ENCODE measurements at places on chromosomes 11 and 22. TPM values are rescaled to one million over a fixed set of nuclear protein-coding genes. Genes with fewer than 3 reads are reported as not detected.

- H3K4me1 ChIP-seq, result no peaks in the 10 kb centered on the region
- no peak overlapping the region for H3K4me3 ChIP-seq
- DNase-seq, result no peak
- H3K27ac ChIP-seq, result no peak overlapping the region
- no peaks in the 10 kb centered on the region for H3K27me3 ChIP-seq
Observed at GRCh38 chr11:119805663-119806062, 76.7 kb upstream of the NECTIN1 start.

DNA sequence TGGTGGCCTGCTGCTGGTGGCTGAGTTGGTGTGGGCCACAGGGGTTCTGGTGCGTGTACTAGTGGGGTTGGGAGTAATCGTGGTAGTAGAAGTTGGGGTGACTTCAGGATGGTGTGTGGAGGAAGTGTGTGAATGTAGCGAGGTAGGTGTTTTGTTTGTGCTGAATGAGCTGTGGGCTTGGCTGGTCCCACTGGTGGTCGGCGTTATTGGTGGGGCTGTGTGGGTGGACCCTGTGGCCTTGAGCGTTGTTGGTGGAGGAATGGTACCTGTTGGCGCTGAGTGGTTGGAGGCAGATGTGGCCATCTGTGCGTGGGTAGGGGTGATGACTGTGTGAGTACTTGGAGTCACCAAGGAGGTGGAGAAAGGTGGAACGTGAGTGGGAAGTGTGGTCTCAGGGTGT, 18.4 kb downstream of the MUC6 start:
- no peaks in the 10 kb centered on the region for H3K27me3 ChIP-seq
- H3K4me1 ChIP-seq, result no peaks in the 10 kb centered on the region
- no peak overlapping the region for H3K4me3 ChIP-seq
- no peaks in the 10 kb centered on the region for H3K36me3 ChIP-seq

DNA sequence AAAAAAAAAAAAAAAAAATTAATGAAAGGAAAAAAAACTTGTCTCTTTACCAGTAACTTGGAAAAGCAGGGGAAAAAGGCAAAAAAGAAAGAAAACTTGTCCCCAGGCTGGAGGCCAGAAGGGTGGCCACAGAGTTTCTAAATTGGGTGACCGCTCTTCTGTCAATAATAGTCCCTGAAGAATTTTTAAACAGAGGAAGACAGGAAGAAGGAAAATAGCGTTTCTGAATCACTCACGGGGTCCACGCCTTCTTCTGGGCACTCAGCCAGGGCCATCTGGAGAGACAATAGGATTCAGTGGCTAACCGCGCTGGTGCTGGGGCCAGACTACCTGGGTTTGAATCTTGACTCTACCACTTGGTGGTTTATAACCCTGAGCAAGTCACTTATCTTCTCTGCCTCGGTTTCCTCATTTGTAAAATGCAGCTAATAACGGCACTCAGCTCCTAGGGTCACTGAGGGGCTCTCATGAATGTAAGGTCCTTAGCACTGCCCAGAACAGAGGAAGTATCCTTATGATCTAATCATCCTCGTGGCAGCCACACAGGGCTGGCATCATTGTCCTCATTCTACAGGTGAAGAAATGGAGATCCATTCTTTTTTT, 7.0 kb downstream of the C11orf86 start:
- no peaks in the 10 kb centered on the region for H3K27me3 ChIP-seq
- H3K4me1 ChIP-seq, result peaks cover 6% of the 10 kb centered on the region
- H3K4me3 ChIP-seq, result no peak overlapping the region
- H3K27ac ChIP-seq, result no peak overlapping the region

The FXYD2 gene
- total RNA-seq, result 2.0 TPM
